Effector memory CD8-positive, alpha-beta T cell (primary cell): ENCODE measurements at places on chromosomes 1 and 21.

GRCh38 chr1:31712630-31713029 is 8.8 kb upstream of the COL16A1 start:
- DNase-seq, result no peak

DNA sequence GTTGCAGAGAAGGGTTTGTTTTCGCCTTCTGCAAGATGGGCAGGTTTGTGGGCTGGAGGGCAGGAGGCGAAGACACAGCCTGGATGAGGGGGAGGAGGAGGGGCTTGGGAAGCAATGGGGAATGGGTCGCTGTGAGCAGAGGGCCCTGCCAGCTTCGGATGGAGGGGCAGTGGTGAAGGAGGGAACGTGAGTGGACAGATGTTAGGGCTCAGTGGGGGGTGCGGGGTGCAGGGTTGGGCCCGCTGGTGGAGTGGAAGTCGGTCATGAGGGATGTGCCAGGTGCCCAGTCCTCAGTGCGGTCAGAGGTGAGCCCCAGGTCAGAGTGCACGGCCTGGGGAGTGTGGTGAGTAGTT is 55.5 kb upstream of the ABCG1 start:
- no peak for DNase-seq

DNA sequence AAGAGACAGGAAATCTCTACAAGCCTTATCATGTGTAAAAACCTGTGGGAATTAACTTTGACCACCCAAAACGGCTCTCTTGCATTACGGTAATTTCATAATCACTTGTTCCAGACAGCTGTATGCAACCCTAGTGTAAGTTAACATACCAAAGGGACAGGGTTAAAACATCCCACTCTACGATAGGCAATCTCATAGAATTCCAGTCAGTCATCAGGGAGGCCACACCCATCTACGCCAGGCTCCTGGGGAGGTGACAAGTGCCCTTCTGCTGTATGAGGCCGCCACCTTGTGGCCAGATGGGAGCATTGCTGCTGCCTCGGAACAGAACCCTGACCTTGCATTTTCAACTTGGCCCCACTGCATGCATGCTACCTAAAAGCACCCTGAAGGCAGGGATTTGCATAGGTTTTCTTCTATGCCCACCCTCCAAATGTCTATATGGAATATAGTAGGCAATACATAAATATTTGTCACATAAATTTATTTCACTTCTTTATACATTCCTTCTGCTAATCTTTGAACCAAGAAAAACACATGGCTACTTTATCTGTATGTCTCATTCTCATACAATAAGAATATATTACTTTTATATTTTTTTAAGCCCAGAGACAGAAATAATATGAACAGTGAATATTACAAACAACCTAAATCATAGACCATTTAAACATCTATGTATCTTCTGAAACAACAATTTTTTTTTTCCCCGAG is 12.6 kb downstream of the HSF2BP start:
- peak; percentile 82 for DNase-seq

- no peak for DNase-seq
These were observed 6.8 kb downstream of the CDCA8 start for GRCh38 chr1:37699147-37699546.

DNA sequence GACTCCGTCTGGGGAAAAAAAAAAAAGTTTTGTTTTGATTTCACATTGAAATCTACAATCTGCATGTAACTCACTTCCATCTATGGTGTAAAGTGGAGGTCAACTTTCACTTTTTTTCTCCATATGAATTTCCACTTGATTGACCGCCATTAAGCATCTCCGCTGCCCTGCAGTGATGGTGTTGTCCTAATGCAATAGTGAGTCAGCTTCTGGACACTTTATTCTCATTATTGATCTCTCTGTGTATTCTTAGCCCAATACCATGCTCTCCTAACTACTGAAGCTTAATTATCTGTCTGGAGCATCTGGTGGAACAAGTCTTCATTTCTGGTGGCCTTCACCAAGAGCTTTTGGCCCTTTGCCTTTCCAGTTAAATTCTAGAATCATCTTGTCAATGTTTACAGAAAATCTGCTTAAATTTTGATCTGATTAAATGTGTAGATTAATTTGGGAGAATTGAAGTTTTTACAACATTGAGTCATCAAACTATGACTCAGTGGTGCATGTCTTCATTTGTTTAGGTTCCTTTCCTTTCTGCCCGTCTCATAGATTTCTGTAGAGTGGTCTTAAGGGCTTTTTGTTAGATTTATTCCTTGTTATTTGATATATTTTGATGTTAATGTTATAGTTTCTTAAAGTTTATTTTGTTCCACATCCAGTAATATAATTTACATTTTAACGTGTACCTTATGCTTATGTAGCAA is 181.5 kb downstream of the PRDM2 start:
- no peak for DNase-seq

DNA sequence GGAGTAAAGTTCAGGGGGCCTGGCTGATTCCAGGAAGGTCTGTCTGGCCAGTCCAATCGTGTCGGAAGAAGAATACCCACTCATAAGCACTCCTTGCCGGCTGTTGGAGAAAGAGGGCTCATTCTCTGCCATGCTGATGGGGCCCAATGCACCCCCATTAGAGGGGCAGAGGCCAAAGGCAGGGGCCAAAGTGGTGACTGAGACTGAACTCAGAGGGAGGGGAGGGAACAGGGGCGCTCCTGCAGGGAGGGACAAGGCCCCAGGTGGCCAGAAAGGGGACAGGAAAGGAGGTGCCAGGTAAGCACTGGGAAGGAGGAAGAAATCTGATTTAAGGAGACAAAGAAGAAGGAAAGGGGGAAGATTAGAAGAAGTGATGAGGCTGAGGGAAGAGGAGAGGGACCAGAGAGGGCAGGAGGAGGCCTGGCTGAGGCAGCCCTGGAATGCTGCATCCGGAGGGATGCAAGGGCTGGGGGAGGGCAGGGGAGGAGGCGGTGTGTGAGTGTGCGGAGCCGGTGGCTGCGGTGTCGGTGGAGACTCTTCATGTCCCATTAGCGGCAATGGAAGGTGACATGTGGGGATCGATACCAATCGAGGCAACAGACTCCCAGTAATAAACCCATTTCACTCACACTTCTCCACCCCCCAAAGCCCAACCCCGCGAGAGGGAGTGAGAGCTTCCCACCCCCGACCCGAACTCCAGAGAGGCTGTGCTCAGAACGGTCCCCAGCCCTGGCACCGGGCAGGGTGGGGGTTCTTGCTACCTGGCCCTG is 12.0 kb upstream of the ETV3L start:
- no peak for DNase-seq

GRCh38 chr1:11925938-11926292 is 312 bp downstream of the KIAA2013 start:
- DNase-seq, result no peak

DNA sequence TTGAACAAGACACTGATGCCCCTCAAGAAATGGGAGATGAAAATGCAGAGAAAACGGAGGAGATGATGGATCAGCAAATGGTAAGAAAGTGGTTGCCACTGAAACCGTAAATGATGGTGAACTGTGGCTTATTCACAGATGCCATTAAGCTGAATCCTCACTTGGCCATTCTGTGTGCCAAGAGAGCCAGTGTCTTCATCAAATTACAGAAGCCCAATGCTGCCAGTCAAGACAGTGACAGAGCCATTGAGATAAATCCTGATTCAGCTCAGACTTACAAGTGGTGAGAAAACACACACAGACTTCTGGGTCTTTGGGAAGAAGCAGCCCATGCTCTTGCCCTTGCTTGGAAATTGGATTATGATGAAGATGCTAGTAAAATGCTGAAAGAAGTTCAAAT is 52.5 kb downstream of the NBPF6 start:
- no peak for DNase-seq

- DNase-seq, result no peak
These were observed 5.5 kb upstream of the ELOVL1 start for GRCh38 chr1:43373066-43373940.

DNA sequence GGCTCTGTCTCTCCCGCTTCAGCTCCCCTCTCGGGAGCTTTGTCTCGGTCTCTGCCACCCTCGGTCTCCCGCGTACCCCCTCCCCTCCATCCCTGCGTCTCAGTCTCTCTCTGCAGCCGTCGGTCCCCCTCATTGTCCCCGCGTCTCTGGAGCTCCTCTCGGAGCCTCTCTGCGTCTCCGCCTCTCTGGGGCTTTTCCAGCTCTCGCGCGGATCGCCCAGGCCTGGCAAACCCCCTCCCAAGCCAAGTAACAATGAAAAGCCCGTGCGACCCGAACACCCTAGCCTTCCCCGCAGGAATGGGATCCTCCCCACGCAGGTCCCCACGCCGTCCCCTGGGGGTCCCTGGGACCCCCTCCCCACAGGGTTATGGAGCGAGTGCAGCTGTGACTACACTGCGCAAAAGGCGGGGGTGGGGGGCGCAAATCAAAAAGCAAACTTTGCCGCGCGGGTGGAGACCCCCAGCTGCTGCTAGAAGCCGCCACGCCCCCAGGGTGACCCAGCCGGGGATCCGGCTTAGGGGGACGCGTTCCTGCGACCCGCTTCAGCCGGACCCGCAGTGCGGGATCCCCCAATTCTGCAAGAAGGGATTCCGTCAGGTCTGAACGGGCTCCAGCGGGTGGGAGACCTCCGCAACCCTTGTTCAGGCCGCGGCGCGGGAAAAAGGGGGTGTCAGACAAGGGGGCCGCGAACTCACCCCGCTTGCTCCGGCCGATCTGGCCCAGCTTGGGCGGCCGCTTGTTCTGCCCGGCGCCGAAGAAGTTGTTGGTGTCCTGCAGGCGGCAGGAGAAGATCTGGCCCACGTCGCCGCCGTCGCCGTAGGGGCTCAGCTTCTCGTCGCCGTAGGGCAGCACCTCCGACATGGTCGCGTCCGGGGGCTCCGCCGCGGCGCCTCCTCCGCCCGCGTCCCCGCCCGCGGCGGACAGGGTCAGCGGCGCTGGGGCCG is 1.2 kb downstream of the CAMK2N1 start:
- DNase-seq, result no peak

DNA sequence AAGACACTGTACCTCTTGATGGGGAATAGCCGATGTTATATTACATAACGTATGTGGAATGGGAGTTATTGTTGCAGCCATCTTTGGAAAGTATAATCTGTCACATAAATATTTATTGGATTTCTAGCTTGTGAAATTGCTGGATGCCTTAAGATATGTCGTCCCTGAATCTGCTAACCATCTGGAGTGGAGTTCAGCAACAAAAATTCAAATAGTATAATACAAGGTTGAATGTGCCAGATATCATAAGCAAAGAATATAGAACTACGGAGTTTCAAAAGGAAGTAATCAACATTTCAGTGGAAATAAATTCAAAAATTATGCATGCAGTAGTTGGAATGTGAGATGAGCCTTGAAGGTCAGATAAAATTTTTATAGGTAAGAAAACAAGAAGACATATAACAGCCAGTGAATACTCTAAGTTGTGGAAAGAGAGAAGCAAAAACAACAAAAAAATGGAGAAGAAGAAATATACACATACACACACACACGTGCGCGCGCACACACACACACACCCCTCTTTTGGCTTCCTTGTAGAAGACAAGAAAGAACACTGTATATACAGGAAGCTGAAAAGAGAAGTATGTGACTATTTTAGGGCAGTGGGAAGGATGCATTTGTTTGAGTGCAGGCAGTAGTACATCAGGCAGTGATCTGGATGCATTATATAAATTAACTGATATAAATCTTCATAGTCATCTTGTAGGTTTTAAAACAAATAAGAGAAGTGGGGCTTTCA is 516.7 kb downstream of the KCNT2 start:
- no peak for DNase-seq

GRCh38 chr1:165858967-165859845 is 31.8 kb downstream of the UCK2 start:
- no peak for DNase-seq

DNA sequence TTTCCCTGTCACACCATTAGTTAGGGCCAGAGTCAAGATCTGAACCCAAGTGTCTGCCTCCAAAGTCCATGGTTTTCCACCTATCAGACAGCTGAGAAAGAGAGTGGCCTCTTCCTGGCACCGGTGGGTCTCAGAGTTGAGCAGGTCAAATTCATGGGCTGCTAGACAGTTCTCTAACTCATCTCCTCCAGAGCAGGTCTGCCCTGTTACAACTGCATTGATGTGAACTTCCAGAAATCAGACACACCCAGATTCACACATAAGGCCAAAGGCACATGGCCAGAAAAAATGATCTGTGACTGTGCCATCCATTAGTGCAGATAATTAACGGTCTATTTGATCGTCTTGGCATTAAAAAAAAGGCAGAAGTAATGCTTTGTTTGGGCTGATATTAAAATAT is 17.5 kb downstream of the SMIM12 start:
- no peak for DNase-seq

DNA sequence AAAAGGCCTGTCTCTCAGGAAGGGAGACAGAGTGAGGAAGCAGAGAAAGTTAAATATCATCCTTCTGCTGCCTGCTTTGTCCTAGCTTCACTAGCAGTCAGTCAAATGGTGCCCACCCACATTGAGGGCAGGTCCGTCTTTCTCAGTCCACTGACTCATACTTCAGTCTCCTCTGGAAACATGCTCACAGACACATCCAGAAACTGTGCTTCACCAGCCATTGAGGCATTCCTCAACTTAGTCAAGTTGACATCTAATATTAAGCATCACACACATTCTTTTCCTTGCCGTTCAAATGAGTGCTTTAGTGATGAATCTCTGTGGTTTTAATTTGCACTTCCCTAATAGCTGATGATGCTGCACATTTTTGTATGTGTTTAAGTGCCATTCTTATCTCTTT is 777.8 kb upstream of the PRMT6 start:
- no peak for DNase-seq

- no peak for DNase-seq
These were observed 529 bp downstream of the MPZL1 start for GRCh38 chr1:167722152-167722869.

DNA sequence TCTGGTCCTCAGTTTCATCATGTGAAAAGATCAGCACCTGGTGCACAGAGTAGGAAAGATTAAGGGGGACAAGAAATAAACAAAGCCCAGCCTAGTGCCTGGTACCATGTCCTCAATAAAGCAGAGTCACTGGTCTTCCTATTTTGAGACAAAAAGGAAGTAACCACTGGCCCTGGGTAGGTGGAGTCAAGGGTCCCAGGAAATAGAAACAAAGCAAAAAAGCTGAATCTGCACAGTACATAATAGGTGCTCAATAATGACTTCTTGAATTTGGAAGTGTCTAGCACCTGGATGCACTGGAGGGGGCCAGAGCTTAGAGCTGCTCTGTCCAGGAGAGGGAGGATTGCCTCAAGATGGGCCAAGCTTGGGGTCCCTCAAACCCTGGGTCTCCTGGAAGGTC is 1.9 kb upstream of the EPHB2 start:
- no peak for DNase-seq

GRCh38 chr1:212225416-212225815 is 59.8 kb upstream of the PPP2R5A start:
- peak; percentile 33 for DNase-seq

DNA sequence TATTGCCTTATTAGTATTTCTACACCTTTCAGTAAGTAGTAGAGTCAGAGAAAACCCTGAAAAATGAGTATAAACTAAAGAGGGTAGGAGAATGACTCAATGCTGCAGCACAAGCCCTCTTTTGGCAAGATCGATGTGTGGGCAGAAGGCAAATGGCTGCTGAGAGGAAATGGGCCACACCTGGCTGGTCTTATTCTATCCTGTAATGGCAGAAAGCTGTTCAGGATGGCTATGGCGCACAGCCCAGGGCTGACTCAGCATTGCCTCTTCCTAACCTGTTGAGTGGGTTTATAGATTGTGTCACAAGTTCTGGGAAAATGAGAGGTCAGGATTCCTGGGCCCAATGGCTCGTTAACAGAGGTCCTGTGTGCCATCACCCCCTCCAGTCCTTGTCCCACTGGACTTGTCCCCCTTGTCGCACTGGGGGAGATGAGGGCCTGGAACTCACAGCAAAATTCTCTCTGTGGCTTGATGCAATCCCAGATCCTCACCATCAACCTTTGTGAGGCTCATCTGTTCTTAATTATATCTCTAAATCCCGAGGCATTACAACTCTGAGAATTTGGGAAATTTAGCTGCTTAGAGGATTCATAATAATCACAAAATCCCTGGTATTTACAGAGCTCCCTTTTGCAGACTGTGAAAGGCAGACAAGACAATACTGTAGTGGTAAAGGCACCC is 13.2 kb downstream of the HMGB4 start:
- DNase-seq, result no peak
